ENCODE measurements at places on chromosomes 3 and 15. TPM values are rescaled to one million over a fixed set of nuclear protein-coding genes. Genes with fewer than 3 reads are reported as not detected.

Gene ADGRG7
- total RNA-seq = not detected

Gene PARP15
- 1.8 TPM for total RNA-seq

Gene ANKRD28
- 184 TPM for total RNA-seq

Gene SLC22A13
- total RNA-seq = 0.86 TPM

Gene C3orf62
- total RNA-seq = 2.4 TPM

Gene GHSR
- not detected for total RNA-seq

Gene SPINK8
- not detected for total RNA-seq
